ENCODE measurements at places on chromosomes 4 and X.

DNA sequence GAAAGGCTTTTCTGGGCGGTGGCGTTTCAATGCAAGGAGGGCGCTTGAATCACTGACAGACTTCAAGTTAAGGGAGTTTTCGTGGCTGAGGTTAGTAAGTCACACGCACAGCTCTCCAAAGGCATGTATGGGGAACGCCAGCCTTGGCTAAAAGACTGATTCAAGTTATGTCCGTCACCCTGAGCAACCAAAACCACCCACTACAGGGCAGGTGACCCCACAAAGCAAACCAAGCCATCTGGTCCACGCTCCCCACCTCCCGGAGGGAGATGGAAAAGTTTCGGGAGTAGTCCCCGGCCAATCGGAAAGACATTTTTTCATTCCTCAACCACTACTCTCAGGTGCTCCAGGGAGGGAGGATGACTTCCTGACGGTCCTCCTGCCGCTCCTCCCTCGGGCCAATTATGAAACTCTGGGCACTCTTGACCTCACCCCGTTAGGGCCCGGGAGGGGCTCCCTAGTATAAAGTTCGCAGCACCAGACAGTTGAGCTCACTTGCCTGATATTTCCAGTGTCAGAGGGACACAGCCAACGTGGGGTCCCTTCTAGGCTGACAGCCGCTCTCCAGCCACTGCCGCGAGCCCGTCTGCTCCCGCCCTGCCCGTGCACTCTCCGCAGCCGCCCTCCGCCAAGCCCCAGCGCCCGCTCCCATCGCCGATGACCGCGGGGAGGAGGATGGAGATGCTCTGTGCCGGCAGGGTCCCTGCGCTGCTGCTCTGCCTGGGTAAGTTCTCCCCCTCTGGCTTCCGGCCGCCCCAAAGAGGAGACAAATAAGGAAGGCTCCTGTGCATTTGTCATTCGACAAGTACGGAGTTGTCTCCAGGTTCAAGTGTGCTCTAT, at the start of gene EREG:
Gene EREG, plus strand, starts transcription at position 494 of the 840 bp plus-strand sequence. Its CDS starts 164 bp downstream, at position 658.
- no peak for DNase-seq

DNA sequence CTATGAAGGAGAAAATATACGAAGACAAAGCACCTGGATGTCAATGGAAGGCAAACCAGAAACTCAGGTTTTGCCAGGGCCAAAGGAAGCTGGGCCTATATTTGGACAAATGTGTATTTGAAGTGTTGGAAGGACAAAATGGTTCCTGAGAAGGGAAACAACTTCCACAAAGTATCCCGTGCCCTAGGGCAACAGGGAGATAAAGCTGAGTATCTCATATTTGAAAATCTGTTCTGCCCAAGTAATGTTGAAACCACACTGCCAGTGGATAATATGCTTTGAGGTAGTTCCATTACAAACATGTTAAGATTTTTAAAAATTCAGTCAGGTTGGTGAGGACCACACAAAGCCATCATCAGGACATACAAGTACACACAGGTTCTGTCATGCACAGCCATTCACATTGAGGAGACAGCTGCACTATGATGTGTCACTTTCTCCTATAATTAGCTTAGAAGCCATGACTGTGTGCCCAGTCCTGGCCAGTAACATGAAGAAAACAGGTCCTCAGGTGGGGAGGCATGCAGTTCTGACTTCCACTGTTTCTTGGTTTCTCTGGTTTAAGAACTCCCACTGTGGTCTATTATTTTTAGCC, 116.4 kb downstream of the PWWP3B start:
- DNase-seq, result no peak

GRCh38 chr4:172009446-172010230, 196.4 kb downstream of the GALNTL6 start:
- no peak for DNase-seq

DNA sequence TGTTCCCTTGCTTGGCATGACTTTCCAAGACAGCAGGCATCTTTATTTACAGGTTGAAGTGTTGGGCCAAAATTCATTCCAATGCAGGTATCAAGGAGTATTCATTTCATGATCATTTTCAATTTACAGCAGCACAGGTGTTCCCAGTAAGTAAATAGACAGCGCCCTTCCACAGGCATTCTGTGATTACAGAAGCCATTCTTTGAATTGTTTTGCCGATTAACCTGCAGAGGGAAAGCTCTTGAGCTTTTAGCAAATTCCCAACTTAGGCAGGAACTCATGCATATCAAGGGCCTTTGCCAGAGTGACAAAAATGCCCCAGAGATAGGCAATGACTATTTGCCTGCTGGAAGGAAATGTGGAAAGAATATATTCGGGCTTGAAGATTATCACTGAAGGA, 6.8 kb downstream of the TXK start:
- no peak for DNase-seq

GRCh38 chr4:41658163-41658562, 90.4 kb downstream of the PHOX2B start:
- DNase-seq, result no peak

All from stimulated activated CD4-positive, alpha-beta T cell treated with anti-CD3 and anti-CD28 coated beads, TNF-alpha, amount 100 ng/mL, for 1 hour (primary cell).